Placental epithelial cell (primary cell): ENCODE measurements at places on chromosomes 16 and 17. TPM values are rescaled to one million over a fixed set of nuclear protein-coding genes. Genes with fewer than 3 reads are reported as not detected.

Gene DHX58
- 2.4 and 5.5 TPM in 2 replicates for total RNA-seq

Gene MFAP4
- 2.1 and 19.2 TPM in 2 replicates for total RNA-seq

Gene UMOD
- not detected in 2 replicates for total RNA-seq

Gene RASL10B
- 0.39 and 0.65 TPM in 2 replicates for total RNA-seq

Gene RPL38
- 377 and 1,610 TPM in 2 replicates for total RNA-seq

Gene P2RX5
- not detected in 2 replicates for total RNA-seq

Gene TMEM238L
- not detected in 2 replicates for total RNA-seq

Gene ZNF778
- total RNA-seq, result 6.3 and 6.7 TPM in 2 replicates

Gene RAP1GAP2
- total RNA-seq, result 19.4 and 47.5 TPM in 2 replicates

Gene MARCHF10
- 1.2 and 1.6 TPM in 2 replicates for total RNA-seq

Gene RHBDF1
- total RNA-seq, result 41.8 and 43.2 TPM in 2 replicates

Gene PROCA1
- 0.22 and 6.7 TPM in 2 replicates for total RNA-seq

Gene REXO5
- 6.8 and 13.7 TPM in 2 replicates for total RNA-seq

Gene ANKFN1
- 13.3 and 24.8 TPM in 2 replicates for total RNA-seq

Gene CCL1
- not detected in 2 replicates for total RNA-seq

Gene APOBR
- total RNA-seq, result under 0.01 TPM in 1 of 2 replicates, not detected in the other

Gene MYO1D
- 60.1 and 75.7 TPM in 2 replicates for total RNA-seq

Gene CDRT4
- 0.87 and 5.9 TPM in 2 replicates for total RNA-seq

Gene BRIP1
- total RNA-seq, result 7.6 and 8.2 TPM in 2 replicates

Gene CTU2
- 10.2 and 13.0 TPM in 2 replicates for total RNA-seq

Gene TNFSF13
- total RNA-seq, result 1.4 and 1.6 TPM in 2 replicates

Gene SYNGR3
- total RNA-seq, result 3.5 and 4.4 TPM in 2 replicates

Gene PYY
- not detected in 2 replicates for total RNA-seq

Gene CIITA
- total RNA-seq, result 0.33 and 0.79 TPM in 2 replicates

Gene ITGAX
- not detected in 2 replicates for total RNA-seq

Gene EXOSC6
- 21.2 and 23.2 TPM in 2 replicates for total RNA-seq

Gene STX1B
- 1.5 and 2.0 TPM in 2 replicates for total RNA-seq

Gene STX4
- total RNA-seq, result 26.8 and 35.3 TPM in 2 replicates

Gene ACE
- 0.39 and 0.54 TPM in 2 replicates for total RNA-seq

Gene ZSCAN10
- not detected in 2 replicates for total RNA-seq

Gene CCDC200
- total RNA-seq, result not detected in 2 replicates

Gene KRTAP1-5
- not detected in 2 replicates for total RNA-seq

Gene HBA2
- total RNA-seq, result not detected in 2 replicates

Gene CRISPLD2
- total RNA-seq, result 254 and 376 TPM in 2 replicates

Gene NETO2
- 3.3 and 3.5 TPM in 2 replicates for total RNA-seq

Gene STH
- not detected in 2 replicates for total RNA-seq

Gene PNMT
- total RNA-seq, result 72.1 and 224 TPM in 2 replicates

Gene TBC1D3C
- not detected in 2 replicates for total RNA-seq

Gene GAS2L2
- total RNA-seq, result not detected in 2 replicates

Gene AURKB
- total RNA-seq, result 7.7 and 15.7 TPM in 2 replicates

Gene HSBP1
- 16.5 and 51.0 TPM in 2 replicates for total RNA-seq

Gene RASD1
- not detected in 2 replicates for total RNA-seq

Gene OR4D1
- total RNA-seq, result not detected in 2 replicates

Gene RRAD
- total RNA-seq, result 0.39 and 22.0 TPM in 2 replicates

Gene CDK3
- 4.7 and 4.8 TPM in 2 replicates for total RNA-seq

Gene ACOX1
- 147 TPM in 2 replicates for total RNA-seq

Gene ZPBP2
- total RNA-seq, result not detected in 2 replicates

Gene FAM83G
- 19.2 and 39.8 TPM in 2 replicates for total RNA-seq

Gene DNAH3
- 0.11 TPM in 1 of 2 replicates, not detected in the other for total RNA-seq

Gene ZNF48
- 6.7 and 8.4 TPM in 2 replicates for total RNA-seq

Gene ENKD1
- total RNA-seq, result 13.8 and 17.3 TPM in 2 replicates

Gene TAOK2
- total RNA-seq, result 65.2 and 74.3 TPM in 2 replicates

Gene SOST
- not detected in 2 replicates for total RNA-seq

Gene RPS6KB1
- total RNA-seq, result 13.7 and 16.8 TPM in 2 replicates

Gene AKAP1
- total RNA-seq, result 14.0 and 36.1 TPM in 2 replicates

Gene TRIM25
- 18.1 and 22.2 TPM in 2 replicates for total RNA-seq
